ENCODE measurements at places on chromosomes 1 and 21.

DNA sequence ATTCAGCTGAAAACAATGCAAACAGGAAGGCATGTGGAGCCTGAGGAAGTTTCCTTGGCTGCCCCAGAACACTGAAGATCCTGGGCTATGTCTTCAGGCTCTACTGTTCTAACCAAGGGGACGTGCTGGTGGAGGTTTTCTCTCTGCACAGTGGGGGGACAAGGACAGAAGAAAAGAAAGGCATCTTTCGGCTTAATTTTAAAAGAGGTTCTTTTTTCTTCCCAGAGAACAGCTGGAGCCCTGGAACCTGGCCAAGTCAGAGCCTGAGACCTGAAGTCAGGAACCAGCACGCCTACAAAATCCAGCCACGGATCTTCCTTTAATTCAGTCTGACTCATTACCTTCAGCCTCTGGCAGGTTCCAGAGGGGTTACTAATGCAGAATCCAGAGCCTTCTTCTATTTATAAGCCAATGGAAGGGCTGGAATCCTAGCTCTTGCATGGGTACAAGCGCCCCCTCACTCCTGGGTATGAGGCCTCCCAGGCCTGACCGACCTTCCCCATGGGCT, 19.8 kb downstream of the CTNNBIP1 start:
- DNase-seq: no peak

- DNase-seq: no peak
These were observed 53.9 kb upstream of the ASPM start for GRCh38 chr1:197200272-197200899.

- DNase-seq: no peak
These were observed 66.7 kb downstream of the MAGI3 start for GRCh38 chr1:113456967-113457366.

DNA sequence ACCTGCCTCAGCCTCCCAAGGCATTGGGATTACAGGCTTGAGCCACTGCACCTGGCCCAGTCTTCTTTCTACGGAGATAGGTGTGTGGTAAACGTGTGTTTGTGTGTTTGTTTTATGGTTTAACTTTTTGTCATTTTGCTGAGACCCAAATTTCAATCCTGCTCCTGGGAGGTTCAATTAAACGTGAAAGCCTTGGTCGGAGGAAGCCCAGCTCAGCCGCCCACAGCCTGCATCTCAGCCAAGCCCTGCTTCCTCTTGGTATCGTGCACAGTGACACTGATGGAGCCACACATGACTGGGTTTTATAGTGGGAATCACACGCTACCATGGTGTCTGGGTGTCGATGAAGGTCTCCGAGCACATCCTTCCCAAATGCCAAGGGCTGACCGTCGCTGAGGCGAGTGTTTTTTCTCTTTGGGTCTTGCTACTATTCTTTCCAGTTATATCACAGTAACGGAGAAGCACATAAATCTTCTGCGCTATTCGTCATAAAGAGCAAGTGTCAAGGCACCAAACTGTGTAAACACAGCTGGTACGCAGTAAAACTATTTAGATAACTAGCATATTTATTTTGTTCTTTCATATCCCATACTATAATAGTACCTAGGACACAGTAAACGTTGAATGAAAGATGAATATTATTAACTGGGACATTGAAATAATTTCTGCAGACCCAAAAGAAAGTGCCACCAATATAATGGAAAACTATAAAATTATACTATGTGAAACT, 39.3 kb downstream of the HLCS start:
- DNase-seq: no peak

- peak; percentile 55 for DNase-seq
These were observed 852 bp downstream of the KTI12 start for GRCh38 chr1:52032785-52033131.

DNA sequence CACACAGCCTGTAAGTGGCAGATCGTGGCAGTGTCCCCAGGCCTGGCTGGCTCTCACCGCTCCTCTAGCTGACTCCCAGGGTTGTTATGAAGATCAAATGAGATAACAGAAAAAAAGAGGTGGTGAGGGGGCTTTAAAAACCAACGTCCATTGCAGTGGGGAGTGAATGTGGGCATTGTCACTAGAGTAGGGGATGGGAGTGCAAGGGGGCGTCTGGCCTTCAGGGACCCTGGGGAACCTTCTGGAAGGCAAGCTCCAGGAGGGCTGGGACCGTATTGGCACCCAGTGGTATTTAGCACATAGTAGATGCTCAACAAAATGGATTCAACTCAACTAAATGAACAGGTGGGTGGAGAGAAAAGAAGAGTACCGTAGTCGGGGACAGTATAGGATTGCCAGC, 3.4 kb downstream of the PLA2G2D start:
- DNase-seq: no peak

- DNase-seq: no peak
These were observed 1.0 kb downstream of the ENTREP3 start for GRCh38 chr1:155254228-155254713.

DNA sequence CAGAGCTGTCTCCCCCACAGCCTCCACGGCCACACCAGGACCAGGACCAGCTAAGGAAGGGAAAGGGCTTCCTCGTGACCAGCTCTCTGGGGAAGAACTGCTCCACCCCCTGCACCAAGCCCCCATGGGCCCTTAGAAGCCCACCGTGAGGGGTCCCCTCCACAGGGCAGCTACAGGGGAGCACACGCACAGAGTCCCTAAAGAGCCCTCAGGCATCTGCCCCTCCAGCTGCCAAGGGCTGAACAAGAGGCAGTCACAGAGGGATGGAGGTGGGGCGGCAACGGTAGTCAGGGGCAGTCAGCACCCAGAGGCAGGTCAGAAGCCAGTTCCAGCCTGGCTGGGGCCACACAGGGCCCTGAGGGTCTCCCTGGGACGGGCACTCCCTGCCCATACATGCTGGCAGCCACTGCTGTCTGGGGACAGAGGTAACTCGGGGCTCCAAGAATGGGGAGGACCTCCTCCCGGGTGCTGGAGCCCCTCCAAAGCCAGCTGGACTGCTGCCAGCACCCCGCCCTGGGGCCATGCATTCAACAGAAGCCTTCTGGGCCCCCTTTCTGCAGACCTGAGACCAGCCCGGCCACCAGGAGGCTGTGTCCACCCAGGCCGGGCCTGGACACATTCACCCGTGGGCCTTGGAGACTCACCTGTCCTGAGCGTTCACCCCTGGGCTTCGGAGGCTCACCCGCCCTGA, 18.7 kb downstream of the SLC19A1 start:
- DNase-seq: no peak

GRCh38 chr1:154453161-154453560, 48.0 kb downstream of the IL6R start:
- no peak for DNase-seq

DNA sequence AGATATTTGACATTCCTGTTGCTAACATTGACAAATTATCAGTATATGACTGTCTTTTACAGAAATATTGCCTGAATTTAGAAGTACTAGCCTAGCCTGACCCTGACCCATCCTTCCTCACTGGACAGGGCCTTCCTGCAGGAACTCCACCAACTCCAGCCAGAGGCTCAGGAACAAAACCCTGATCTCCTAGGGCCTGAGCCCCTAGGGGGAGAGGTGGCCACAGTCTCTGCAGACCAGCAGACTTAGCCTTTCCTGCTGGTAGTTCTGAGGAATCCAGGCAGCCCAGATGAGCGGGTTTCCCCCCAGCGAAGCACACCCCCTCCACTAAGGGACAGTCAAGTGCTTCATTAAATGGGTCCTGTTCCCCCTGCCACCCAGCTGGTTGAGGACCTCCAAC, 44.3 kb upstream of the LRIF1 start:
- DNase-seq: no peak

DNA sequence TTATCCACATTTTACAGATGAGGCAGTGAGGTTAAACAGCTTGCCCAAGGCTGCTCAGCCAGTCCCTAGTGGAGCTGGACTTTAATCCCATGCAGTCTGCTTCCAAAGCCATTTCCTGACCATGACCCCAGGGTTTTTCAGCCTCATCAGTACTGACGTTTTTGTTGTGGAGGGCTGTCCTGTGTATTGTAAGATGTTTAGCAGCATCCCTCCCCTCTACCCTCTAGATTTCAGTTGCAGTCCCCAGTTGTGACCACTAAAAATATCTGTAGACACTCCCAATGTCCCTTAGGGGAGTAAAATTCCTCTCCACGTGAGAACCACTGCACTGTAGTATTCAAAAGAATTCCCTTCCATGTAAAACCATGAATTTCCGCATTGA, 30.2 kb upstream of the C1orf105 start:
- no peak for DNase-seq

GRCh38 chr1:237386362-237387143, 344.6 kb downstream of the RYR2 start:
- DNase-seq: no peak

GRCh38 chr1:10646347-10646861, 150.0 kb downstream of the CASZ1 start:
- no peak for DNase-seq

GRCh38 chr1:87318056-87318650, 10.5 kb upstream of the LMO4 start:
- no peak for DNase-seq

DNA sequence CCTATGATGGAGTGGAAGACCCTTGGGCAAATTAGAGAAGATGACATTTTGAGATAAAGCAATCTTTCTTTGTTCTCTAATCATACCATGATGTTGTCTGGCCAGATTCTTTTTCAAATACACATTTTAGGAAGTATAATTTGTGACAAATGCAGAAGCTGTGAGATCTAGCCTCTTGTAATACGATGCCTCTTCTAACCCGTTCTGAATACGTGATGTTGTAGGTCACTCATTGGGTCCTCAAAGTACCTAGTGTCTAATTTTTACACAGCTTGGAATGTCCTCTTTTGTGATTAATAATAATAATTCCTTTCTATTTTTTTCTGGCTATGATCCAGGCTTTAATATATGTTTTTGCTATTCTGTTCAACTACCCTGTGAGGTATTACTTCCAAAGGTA, 502.7 kb downstream of the NUF2 start:
- DNase-seq: no peak

GRCh38 chr1:21754583-21754982, 28.4 kb downstream of the USP48 start:
- no peak for DNase-seq

GRCh38 chr1:168164771-168165170, 14.0 kb upstream of the TIPRL start:
- no peak for DNase-seq

- DNase-seq: no peak
These were observed 59.4 kb downstream of the SLC30A7 start for GRCh38 chr1:100955322-100955721.

DNA sequence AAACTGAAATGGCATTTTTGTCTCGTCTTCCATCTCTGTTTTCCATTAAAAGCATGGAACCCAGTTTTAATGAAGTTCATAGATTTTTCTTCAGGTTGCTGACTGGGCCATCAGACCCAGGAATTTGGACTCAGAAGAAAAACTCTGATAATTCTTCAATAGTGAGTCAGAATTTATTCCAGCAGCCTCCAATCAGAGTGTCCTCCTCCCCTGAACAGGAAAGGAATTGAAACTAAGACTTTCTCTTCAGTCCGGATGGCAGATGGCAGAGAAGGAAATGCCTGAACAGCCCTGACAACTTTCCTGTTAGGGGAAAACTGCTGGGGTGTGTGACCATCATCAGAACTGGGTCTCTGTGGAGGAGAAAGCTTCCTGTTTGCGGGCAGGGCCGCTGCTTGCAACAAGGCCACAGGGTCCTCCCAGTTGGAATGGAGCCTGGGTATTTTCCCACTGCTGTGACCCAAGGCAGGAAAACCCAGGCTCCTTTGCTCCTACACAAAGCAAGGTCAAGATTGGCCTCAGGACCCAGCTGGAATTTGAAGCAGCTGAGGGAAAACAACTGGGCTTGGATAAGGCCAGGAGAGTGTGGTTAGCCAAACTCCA, 20.7 kb downstream of the CD34 start:
- DNase-seq: no peak

DNA sequence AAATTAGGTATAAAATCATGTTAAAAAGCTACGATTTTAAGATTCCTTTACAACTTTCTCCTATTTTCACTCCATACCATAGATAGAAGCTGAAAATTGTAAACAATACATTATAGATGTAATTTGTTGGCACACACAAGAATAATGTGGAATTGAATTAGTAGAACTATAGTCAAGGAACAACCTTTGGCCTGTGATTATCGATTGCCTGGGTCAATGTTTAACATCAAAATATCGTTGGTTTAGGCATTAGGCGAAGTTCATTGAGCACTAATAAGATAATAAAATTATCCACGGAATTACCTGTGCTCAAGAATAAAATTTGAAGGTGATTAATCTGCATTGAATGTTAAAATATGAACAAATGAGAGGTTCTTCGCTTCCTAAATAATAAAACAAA, 455.1 kb upstream of the ZP4 start:
- no peak for DNase-seq

DNA sequence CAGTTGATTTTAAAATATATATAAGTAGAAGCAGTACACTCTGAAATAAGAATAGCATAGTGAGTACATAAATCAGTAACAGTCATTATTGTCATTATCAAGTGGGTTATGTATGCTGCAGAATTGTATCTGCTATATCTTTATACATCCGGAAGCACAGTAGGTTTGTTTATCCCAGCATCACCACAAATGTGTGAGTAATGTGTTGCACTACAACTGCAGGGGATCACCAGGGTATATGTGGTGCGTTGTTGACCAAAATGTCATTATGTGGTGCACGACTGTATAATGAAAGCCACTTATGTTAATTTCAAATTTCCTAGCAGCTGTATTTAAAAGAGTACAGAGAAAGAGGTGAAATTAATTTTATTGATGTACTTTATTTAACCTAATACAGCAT, 87.7 kb upstream of the GADD45A start:
- DNase-seq: no peak

DNA sequence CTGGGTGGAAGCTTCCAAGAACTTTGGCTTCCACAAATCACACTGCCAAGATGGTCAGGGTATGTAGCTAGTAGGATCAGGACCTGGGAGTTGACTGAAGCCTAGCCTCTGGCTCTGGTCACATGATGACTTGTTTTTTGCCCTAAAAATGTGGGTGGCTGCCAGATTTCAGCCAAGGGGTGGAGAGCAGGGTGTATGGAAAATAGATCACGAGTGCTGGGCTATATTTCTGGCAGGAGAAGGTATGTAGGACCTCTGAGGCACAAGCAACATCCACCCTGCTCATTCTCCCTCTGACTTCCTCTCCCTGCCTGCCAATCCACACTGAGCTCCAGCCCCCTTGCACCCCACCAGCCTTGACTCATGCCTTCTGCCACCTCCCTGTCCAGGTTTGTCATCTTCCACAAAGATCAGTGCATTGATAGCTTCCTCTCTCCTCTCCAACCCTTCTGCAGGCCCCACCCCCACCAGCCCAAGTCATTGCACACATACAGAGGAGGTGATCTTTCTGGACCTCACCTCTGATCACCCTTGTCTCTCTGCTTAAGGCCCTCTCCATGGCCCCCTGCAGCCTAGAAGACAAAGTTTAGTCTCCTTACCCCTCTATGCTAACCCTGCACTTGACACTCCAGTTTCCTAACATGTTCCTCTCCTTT, 8.3 kb upstream of the CYP4B1 start:
- no peak for DNase-seq

All from GM06990 (cell line).